Muscle of leg (tissue), 16 donors: ENCODE measurements at places on chromosomes 12 and 14. TPM values are rescaled to one million over a fixed set of nuclear protein-coding genes. Genes with fewer than 3 reads are reported as not detected.

Gene C2CD5
- 27.0 TPM for polyA plus RNA-seq

Gene MIA2
- 17.2 TPM for polyA plus RNA-seq

Gene ARL1
- 101 TPM for polyA plus RNA-seq

Gene GPR132
- polyA plus RNA-seq, result 1.3 TPM

Gene OR4E2
- not detected for polyA plus RNA-seq

Gene RHEBL1
- 3.4 TPM for polyA plus RNA-seq

Gene TSPAN8
- 21.6 TPM for polyA plus RNA-seq

Gene CALM1
- polyA plus RNA-seq, result 255 TPM

Gene DEGS2
- 0.52 TPM for polyA plus RNA-seq

- DNase-seq, result no peak
These were observed 64.6 kb upstream of the LMO3 start for GRCh38 chr12:16670456-16671050.

- DNase-seq, result peak; percentile 23
These were observed 35.1 kb upstream of the KCNH3 start for GRCh38 chr12:49503674-49504180.

- peak; percentile 18 for DNase-seq
These were observed 215.5 kb downstream of the DPF3 start for GRCh38 chr14:72678356-72678755.

- DNase-seq, result no peak
These were observed 63.2 kb upstream of the GALNT9 start for GRCh38 chr12:132392389-132393244.

DNA sequence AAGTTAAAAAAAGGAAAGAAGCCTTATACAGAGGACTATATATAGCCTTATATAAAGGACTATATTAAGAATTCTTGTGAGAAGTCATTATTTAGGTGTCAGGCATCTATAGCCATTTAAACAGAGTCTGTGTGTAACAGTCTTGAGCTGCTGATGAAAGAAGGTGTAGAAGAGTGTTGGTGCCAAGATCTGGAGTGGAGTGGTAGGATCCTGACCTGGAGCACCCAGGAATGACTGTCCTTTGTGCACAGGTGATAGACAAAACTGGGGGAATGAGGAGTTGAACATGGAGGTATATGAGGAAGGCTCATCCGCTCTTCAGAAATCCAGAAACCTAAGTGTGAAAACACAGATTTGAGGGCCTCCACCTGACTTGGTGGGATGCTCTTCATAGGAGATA, 747.3 kb downstream of the NRXN3 start:
- no peak for DNase-seq

GRCh38 chr14:44803239-44803905, 158.4 kb downstream of the KLHL28 start:
- DNase-seq, result peak; percentile 75

DNA sequence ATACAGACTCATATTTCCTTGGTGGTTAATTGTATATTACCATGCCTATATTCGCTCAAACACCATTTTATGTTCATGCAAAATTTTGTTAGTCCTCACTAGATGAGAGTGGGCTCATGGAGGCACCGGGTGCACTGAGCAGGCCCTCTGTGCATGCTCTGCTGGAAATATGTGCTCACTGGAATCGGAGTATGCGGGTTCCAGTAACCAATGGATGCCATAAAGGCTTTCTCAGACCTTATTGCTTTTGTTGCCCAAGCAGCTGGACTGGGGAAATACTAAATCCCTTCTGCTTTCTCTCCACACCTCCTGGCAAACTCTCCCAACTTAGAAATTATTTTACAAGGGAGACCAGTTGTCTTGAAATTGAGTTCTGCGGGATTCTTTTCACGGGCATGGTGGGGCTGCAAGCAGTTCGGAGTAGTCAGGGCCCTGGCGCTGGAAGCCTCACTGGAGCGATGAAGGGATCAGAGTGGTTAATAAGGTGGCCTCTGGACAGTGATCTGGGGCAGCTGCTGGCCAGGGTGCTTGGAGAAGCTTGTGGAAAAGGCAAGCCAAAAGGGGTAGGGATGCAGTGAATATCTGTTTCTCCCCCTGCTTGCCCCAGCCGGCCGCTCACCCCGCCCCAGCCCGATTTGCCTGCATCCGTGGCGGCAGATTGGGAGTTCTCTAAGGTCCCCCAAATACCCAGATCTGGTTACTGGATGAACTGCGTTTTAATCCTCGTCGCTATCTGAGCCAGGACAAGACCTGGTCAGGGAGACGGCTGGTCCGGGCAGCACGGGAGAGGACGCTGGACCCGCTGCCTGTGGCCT, 7.4 kb upstream of the HOXC6 start:
- peak; percentile 52 for DNase-seq

- DNase-seq, result peak; percentile 74
These were observed 119.1 kb downstream of the TTC7B start for GRCh38 chr14:90697132-90697531.

GRCh38 chr12:58959639-58960300, 39.5 kb upstream of the LRIG3 start:
- no peak for DNase-seq

DNA sequence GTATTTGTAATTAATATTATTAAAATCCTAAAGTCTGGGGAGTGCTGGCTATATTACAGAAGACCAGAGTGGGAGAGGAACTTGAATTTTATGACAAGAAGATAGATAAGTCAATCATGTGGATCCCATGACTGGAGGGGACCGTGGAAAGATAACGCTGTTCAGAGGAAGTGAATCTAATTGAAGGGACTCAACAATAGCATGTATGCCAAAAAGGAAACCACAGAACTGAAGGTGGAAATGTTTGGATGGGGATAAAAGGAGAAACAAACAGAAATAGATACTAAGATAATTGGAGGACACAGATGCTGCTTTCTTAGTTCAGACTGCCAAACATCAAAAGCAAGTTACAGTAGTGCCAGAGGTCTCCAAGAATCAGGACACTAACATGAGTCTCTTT, 21.1 kb downstream of the OR6J1 start:
- peak; percentile 9 for DNase-seq

DNA sequence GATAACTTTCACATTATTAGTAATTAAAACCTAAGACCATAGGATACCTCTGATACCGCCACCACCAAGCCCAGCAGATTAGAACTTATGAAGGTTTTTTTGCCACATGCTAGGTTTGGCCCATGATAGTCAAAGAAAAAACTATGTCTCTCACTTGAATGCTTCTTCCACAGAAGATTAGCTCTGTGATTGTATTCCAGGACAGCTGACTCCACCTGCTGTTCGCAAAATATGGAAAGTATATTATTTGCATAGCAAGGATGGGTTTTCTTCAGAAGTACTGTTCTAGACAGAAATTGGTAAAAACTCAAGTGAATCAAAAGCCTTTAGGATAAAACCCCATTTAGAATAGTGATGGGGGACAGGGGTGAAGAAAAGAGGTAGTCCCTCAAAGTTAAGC, 42.2 kb downstream of the PPFIBP1 start:
- peak; percentile 56 for DNase-seq

DNA sequence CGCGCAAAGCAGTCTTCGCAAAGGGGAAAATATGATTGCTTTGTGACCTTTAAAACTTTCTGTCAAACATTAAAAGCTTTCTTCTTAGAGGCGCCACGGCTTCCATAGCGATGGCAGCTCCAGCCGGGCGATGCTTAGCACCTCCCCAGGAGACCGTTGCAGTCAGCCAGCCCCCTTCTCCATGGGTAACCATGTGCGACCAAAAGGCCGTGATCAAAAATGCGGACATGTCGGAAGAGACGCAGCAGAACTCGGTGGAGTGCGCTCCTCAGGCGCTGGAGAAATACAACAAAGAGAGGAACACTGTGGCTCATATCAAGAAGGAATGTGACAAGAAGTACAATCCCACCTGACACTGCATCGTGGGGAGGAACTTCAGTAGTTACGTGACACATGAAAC, 12.7 kb upstream of the STON2 start:
- no peak for DNase-seq

GRCh38 chr12:90036637-90037036, 328.0 kb upstream of the ATP2B1 start:
- DNase-seq, result no peak

DNA sequence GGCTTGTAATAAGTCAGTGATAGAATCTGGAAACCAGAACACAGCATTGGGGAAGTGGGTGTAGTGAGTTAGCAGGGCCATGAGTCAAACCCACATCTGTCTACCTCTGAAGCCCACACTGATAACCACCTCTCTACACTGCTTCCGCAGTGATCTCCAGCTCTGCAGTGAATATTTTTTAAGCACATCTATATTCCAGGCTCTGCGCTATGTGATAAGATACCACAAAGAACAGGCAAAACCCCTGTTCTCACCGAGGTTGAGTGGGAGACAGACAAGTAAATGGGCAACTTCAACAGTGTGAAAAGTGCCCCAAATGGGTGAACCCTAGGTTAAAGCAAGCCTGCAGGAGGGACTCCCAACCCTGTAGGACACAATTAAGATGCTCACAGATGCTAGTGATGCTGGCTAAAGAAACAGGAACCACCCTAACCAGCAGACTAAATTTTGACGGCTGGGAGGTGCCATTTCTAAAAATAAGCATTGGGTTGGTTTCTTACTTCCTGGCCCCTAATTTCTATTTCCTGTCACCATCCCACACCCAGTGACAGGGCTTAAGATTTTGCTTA, 375.0 kb downstream of the DPF3 start:
- no peak for DNase-seq

- DNase-seq, result no peak
These were observed 4.3 kb downstream of the HOXC9 start for GRCh38 chr12:54004063-54004840.

GRCh38 chr14:51201890-51202289, 38.2 kb upstream of the TMX1 start:
- DNase-seq, result no peak
